ENCODE measurements at places on chromosomes 7 and 10.

GRCh38 chr7:149855361-149856305 is 17.5 kb downstream of the ZNF862 start:
- DNase-seq: no peak

DNA sequence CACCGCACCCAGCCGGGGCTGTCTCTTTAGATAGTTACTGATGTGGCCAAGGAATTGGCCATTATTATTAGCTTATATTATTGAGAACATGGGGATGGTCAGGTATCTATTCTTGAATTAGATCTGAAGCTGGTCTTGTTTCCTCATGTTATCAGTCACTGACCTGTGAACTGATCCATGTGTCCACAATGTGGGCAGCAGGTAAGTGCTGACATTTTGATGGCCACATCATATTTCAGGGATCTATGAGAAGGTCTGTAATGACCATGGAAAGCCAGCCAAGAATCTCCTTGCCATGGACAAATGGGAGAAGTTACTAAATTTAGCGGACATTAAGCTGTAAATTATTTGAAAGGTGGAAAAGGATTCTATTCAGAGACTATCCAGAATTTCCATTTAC is 61.4 kb downstream of the GBF1 start:
- no peak for DNase-seq

GRCh38 chr10:67622511-67622910 is 73.5 kb downstream of the CTNNA3 start:
- DNase-seq: no peak

GRCh38 chr7:50317221-50317678 is 12.7 kb downstream of the IKZF1 start:
- no peak for DNase-seq

GRCh38 chr10:71830726-71831125 is 20.3 kb downstream of the PSAP start:
- no peak for DNase-seq

- no peak for DNase-seq
Observed at GRCh38 chr7:54076616-54077015, 465.6 kb upstream of the VSTM2A start.

GRCh38 chr10:3738855-3739350 is 46.1 kb downstream of the KLF6 start:
- DNase-seq: no peak

- DNase-seq: no peak
Observed at GRCh38 chr10:113648478-113648877, 15.4 kb downstream of the NRAP start.

GRCh38 chr10:77944519-77944918 is 18.0 kb upstream of the DLG5 start:
- DNase-seq: no peak

DNA sequence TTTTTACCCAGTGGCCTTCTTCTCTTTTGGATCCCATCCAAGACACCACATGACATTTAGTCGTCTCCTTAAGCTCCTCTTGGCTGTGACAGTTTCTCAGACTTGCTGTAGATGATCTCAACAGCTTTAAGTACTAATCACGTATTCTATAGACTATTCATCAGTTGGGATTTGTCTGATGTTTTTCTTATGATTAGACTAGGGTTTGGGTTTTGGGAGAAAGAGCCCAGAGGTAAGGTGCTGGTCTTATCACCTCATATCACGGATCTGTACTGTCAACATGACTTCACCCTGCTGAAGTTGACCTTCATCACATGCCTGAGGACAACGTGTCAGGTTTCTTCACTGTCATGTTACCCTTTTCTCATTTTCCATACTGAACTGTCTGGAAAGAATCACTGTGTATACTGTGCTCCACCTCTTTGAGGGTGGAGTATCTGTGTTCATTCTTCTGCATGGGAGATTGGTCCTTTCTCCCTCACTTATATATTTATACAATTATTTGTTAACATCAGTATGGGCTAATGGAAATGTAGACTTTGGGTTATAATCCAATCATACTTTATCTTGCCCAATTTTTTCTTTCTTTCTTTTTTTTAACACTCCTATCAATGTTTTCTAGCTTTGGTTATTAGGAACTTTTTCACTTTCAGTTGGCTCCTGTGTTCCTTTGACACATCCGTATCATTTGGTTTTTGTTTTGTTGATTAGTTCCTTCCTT is 6.4 kb upstream of the HKDC1 start:
- DNase-seq: no peak

DNA sequence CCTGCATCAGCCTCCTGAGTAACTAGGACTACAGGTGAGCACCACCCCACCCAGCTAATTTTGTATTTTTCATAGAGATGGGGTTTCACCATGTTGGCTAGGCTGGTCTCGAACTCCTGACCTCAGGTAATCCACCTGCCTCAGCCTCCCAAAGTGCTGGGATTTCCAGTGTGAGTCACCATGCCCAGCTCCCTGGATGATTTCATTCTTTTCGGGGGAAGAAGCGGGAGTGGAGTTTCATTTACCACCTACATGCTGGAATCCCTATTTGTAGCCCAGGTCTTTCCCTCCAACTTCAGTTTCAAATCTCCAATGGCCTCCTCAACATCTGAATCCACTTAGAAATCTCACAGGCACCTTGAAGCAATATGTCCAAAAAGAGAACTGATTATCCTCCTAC is 2.9 kb upstream of the BTRC start:
- no peak for DNase-seq

DNA sequence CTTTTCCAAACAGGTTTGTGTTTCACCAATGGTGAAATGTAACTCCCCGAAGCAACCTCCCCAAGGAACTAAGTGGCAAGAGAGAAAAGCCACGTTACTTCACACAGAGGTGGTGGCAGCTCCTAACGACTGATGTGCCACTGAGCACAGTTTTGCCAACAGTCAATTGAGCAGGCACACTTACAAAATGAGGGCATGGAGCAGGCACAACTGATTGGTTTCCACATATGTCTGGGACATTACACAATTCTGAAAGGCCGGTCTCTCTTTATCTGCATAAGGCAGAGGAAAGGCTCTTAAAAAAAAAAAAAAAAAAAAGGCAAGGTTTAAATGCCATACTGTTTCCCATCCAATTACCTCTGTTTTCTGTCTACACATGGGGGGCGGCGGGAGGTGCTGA is 86.7 kb downstream of the GFRA1 start:
- no peak for DNase-seq

DNA sequence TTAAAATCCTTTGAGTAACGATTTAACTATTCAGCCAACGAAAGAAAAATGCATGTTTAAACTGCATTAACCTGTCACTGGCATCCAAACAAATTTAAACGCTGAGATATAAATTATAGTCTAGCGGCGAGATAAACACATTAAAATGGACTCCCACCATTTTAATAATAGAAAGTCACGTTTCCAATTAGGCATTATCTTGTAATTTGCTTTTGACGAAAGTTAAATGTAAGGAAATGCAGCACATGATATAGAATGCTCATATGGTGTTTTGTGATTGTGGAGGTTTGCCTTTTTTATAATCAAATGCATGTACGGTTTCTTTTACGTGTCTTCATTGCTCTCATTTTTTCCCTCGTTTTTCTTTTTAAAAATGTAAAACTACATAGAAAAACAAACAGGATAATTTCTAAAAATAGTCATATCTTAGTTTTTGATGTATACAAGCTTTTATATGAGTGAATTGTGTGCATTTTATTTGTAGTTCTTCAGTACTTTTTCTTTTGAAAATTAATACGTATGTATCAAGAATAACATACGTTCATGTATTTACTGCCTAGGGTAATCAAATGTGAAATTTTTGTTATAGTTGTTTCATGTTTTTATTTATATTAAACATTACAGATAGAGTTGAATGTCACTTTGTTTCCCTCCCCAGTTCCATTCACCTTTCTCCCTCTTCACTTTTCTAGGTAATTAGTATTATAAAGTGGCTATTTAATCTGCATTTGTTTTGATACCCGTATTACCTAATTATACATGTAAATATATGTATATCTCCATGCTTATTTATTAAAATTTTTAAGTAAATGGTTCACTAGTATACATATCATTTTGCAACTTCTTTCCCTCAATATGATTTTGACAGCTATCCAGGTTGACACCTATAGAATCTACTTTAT is 1.1 kb upstream of the KLF14 start:
- DNase-seq: no peak

DNA sequence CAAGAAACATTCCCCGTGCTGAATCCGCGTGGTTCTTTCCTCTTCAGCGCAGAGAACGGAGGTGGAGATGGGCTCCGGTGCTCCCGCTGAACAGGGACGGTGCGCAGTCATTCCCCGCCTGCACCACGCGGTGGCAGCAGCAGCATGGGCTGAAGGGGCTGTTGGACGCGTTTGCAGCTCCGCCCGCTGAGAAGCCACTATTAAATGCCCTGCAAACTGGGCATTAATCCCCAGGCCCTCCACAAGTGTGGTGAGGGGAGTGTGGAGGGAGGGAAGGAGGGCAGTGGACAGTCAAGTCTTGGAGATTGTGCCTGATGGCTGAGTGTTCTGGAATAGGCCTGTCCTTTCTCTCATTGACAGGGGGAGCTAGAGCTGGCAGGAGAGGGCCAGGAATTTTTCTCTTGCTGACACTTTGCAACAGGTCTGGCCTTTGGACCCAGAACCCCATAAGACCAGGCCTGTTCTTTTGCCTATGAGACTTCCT is 240.2 kb upstream of the INHBA start:
- peak; percentile 24 for DNase-seq

GRCh38 chr7:123494193-123494796 is 40.1 kb downstream of the IQUB start:
- DNase-seq: no peak

- no peak for DNase-seq
Observed at GRCh38 chr7:116327135-116327534, 116.8 kb downstream of the TES start.

DNA sequence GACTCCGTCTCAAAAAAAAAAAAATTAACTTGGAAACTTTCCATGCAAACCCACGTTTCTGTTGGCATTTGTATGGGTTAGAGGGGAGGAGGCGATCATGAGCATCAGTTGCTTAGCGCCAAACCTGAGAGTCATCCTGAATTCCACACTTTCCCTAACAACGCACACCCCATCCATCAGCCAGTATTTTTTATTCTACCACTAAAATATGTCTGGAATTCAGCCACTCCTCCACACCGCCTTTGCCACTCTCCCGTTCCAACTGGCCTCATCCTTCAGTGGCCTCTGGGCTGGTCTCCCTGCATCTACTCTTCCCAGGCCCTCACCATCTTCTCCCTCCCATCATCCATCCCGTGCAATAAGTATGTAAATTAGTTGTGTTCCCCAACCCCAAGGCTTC is 4.7 kb upstream of the LMBR1 start:
- no peak for DNase-seq

DNA sequence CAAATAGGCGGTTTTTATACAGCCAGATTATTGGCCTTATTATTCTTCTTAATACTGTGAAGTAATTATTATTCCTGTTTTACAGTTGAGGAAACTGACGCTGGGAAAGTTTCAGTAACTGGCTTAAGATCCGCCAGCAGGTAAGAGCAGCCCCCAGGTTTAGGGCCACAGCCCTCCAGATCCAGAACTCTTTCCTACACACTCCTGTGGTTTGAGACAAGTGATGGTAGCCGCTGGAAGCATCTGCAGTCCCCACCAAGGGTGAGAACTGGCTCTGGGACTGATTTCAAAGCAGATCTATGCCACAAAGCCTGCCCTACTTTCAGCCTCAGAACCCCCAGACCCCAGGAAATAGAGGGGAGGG is 3.0 kb upstream of the UNC5B start:
- no peak for DNase-seq

DNA sequence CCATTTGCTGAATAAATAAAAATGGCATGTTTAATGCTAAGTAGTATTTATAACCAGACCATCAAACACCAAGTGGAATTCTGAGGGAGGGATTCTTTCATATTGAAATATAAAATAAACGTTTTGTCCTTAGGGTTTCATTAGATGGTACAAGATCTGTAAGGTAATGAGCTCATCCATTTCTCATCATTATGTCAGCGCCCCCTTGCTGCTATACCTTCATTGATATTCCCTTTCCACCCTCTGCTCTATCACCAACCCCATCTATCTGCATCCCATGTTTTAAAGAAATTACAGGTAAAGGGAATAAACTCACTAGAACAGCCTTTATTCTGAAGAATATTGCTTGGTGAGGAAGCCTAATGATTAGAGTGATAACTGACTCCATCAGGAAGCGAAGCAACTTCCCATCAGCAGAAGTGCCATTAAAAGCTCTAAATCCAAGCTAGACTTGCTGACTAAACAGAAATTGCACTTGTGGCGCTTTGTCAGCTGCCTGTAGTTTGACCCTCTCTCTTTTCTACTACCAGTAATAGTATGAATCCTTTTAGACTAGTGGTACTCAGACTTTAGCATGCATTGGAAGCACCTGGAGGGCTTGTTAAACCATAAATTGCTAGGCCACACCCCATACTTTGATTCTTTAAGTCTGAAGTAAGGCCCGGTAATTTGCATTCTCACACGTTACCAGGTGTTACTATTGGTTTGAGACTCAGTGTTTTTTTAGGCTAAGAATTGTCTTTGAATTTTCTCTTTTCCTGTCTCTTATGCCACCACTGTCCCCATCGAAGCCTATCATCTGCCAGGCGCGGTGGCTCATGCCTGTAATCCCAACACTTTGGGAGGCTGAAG is 27.5 kb downstream of the ADD3 start:
- no peak for DNase-seq

GRCh38 chr10:68561865-68562649 is 1.9 kb downstream of the TET1 start:
- DNase-seq: no peak

DNA sequence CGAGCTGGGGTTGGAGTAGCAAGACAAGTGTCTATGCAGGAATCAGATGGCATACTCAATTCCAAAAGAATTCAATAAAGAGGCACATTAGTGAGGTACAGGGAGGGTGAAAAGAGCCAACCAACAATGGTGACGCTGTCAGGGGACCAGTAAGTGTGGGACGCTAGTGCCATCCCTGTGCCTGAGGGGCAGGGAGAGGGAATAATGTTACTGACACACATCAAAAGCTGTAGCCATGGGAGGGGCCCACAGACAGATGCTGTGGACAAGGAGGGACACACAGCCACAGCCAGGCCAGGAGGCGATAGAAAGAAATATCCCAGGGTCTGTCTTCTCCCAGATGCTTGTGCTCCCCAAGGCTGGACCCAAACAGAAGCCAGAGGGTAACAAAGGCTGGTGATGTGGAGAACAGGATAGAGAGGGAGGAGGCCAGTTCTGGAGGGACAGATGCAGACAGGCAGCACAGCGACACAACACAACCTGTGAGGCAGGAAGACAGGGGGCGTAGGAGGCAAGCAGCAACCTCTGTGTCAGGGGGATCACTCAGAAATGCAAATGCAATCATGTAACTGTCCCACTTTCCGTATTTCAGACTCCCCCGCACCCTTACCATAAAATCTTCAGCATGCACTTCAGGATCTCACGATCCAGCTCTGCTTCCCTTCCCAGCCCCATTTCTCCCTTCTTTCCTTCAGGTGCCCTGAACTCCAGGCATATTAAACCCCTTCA is 240.5 kb upstream of the FZD8 start:
- no peak for DNase-seq
